Esophagus squamous epithelium (tissue), 5 donors: ENCODE measurements at places on chromosomes 12 and 14.

- no peak for DNase-seq
These were observed 942 bp downstream of the ZC2HC1C start for GRCh38 chr14:75070383-75070782.

GRCh38 chr14:78308079-78308478, 137.9 kb downstream of the NRXN3 start:
- no peak for DNase-seq

DNA sequence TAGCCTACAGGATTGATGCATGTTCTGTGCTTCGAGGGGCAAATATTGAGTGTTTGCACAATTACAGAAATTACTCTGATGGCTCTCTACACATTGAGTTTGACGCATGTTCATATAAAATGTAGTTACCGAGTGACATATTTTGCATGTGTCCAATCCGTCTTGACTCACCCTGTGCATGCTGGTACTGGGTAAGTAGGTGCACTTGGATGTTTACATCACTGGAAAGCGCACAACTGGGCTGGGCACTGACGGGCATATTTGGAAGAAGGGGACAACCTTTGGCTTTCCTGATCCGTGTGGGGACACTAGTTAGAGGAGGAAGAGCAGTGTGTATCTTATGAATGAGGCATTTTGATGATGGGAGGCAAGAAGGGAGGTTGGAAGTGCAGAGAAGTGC, 4.9 kb upstream of the KRT6A start:
- no peak for DNase-seq

DNA sequence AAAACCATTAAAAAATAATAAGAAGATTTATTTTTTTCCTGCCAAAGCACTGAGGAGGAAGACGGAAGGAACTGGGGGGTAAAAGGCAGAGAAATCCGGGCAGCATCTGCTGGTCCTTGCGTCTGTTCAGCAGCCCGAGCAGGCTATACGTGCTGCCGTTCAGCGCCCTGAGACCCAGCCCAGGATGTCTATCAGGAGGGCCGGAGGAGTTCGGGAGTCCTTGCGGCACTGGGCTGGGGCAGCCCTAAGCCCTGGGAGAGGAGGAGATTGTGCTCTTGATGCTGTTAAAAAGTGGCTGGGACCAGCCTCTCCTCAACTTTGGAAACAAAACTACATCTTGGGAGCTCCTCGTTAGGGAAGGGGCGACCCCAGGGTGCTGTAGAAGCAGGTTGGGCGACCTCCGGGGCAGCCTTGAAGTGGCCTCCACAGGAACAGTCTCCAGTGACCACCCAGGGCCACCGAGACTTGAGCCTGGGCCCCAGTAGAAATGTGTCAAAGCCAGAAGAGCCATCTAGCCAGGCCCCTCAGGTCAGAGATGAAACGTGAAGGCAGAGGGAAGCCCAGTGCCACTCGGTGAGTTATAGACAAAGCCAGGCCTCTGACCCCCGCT, 14.3 kb downstream of the PGF start:
- no peak for DNase-seq

GRCh38 chr12:30739020-30739419, 15.7 kb downstream of the CAPRIN2 start:
- no peak for DNase-seq

DNA sequence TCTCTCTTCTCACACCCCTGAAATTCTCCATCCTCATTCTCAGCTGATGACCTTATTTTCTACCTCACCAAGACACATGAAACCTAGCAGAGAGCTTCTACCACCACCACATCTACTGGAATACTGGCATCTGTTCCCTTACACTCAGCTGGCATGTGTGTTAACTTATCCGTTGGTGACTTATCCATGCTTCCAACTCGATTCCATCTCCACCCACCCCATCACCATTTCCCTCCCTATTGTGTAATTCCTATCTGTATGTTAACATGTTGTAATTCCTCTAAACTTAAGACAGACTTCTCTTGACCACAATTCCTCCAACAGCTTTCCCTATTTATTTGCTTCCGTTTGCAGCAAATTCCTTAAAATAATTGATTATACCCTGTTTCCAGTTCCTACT, 15.4 kb downstream of the C1S start:
- DNase-seq = no peak
